ENCODE measurements at places on chromosomes 6 and 20.

GRCh38 chr6:41422161-41422560 lies 86.8 kb downstream of the NCR2 start:
- DNase-seq, result no peak

DNA sequence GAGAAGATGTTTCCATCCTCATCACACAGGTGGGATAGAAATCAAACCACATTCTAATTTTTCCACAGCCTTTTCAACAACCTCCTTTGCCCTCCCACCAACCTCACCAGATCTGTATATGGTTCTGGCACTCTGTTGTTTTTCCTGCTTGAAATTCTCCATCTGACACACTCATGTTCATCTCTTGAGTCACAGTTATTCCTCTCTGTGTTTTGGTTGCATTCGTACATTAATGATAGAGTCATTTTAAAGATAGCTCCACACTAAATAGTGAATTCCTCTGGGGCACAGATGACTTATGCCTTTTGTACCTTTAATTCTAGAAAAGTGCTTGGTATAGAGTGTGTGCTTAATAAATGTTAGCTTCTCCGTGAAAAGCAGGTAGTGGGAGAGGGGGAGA lies 1.4 kb upstream of the GCLC start:
- DNase-seq, result no peak

DNA sequence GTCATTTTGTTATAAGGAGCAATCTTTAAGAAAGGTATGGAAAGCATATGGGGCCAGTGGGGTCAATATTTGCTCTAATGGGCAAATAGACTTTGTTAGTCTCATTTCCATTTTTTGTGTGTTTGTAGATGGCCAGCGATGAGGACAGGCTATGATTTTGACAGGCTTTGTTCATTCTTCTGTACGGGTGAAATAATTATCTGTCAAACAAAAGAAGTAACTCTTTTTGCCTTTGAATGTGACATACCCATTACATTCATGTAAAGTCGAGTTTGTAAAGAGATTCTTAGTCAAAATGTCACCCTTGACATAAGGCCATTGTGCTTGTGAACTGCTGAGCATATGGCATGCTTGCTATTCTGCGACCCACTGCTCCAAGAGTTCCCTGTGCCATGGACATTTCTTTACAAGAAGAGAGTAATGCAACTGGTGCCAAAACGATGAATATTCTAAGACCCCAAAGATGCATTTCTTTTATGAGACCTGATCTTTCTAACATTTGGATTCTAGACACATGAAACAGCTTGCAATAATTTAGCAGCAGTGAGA lies 38.2 kb upstream of the JAG1 start:
- DNase-seq, result no peak

GRCh38 chr20:63347081-63347741 lies 13.9 kb downstream of the CHRNA4 start:
- no peak for DNase-seq

DNA sequence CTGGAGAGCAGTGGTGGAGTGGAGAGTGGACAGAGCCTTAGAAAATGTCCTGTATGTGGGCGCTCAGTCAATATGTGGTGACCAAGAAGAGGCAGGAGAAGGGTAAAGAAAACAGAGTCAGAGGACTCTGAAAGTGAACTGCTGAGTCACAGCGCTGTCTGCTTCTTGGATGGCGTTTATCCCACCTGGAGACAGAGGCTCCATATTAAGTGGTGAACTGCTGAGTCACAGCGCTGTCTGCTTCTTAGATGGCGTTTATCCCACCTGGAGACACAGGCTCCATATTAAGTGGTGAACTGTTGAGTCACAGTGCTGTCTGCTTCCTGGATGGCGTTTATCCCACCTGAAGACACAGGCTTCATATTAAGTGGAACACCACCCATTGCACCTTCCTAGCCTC lies 119.3 kb upstream of the RALGAPA2 start:
- DNase-seq, result no peak

GRCh38 chr20:46985250-46985649 lies 90.6 kb downstream of the EYA2 start:
- DNase-seq, result no peak

DNA sequence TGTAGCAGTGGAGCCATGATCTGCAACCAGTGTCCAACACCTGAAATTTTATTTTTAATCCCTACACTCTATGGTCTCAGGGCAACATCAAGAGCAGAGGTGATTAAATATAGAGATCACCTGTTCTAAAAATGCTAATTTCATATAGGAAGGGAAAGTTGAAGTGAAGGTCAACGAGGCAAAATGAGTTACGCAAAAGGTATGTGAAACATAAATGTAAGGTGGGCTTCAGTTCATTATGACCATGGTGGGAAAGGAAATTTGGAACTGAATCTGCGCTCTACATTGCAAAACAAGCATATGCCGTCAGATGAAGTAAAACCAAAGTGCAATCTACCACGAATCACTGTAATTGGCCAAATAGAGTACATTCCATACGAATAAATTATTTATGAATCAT lies 35.2 kb upstream of the STMND1 start:
- DNase-seq, result no peak

GRCh38 chr20:17875106-17875980 lies 93.3 kb downstream of the SNX5 start:
- no peak for DNase-seq

DNA sequence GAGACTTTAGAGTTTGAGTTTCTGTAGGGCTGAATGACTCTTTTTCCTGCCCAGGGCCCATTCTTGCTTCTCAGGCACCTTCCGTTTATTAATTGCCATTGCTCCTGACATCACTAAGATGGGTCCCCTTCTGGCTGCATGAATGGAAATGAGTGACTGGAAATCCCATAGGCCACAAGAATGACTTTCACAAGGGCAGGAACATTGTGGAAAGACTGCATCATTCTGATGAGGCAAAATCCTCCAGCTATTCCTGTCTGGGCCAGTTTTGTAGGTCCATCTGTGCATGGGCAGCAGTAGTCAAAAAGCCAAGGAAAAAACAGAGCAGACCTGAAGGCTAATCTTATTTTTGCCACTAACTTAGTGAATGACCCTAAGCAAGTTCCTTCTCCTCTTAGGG lies 19.3 kb downstream of the TMEM74B start:
- no peak for DNase-seq

DNA sequence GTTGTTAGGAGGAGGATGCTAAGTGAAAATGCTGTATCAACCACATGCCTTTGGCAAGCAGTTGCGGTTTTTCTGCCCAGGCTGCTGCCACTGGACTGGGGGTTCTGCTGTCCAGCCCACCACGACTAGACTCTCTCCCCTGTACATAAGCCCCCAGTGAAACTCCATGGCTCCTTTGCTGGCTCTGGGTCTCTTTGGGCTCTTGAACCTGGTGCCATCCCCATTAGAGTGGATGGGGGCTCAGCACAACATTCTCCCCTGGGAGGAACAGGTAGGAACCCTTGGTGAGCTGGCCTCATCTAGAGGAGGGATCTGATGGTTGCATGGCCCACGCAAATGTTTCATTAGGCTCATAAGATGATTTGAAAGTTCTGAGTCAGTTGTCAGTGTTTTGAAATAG lies 204.8 kb upstream of the KCNG1 start:
- no peak for DNase-seq

GRCh38 chr6:16402581-16402900 lies 164.2 kb downstream of the GMPR start:
- DNase-seq, result no peak

Data from GM12891 (cell line).